T-helper 1 cell (primary cell): ENCODE measurements at places on chromosomes 2 and 18.

- DNase-seq, result no peak
These were observed 232.1 kb downstream of the LOXHD1 start for GRCh38 chr18:46424898-46425297.

- DNase-seq, result no peak
These were observed 38.0 kb downstream of the PTRHD1 start for GRCh38 chr2:24754985-24755705.

- DNase-seq, result no peak
These were observed 97.1 kb upstream of the FAM98A start for GRCh38 chr2:33696234-33696633.

GRCh38 chr2:12442476-12442847, 274.3 kb upstream of the TRIB2 start:
- no peak for DNase-seq

DNA sequence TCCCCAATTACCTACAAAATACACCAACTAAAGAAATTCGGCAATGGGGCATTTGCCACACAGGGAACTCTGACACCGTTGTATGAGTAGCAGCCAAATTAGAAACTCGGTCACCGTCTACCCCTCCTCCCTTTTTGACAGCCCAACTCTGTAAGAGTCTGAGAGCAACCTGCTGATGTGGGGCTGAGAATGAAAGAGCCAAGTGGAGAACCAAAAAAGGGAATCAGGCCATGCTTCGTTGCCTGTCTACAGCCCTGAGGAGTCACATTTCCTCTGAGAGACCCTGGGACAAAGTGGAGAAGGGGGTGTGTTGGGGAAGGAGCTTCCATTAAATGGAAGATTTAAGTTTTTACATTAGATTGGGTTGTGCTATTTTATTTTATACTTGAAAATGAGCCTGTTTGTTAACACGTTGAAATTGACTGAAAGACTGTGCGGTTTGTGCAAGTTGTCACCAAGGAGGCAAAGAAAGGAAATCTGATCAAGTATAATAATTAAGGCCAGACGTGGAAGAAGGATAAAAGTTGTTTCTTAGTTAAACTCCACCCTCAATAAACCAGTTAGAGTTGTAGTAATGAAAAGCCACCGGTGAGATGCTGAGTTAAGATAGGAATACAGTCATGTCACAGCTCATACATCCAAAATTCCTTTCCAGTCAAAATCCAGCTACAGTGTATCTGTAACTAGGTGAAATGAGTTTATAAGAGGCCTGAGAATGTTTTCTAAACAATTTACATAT, 131.7 kb upstream of the CREB1 start:
- no peak for DNase-seq

- no peak for DNase-seq
These were observed 79.3 kb upstream of the TMEM247 start for GRCh38 chr2:46400016-46400415.

- DNase-seq, result no peak
These were observed 122.2 kb downstream of the RBMS1 start for GRCh38 chr2:160371251-160372009.

GRCh38 chr2:145141981-145142380, 622.1 kb upstream of the ZEB2 start:
- no peak for DNase-seq

DNA sequence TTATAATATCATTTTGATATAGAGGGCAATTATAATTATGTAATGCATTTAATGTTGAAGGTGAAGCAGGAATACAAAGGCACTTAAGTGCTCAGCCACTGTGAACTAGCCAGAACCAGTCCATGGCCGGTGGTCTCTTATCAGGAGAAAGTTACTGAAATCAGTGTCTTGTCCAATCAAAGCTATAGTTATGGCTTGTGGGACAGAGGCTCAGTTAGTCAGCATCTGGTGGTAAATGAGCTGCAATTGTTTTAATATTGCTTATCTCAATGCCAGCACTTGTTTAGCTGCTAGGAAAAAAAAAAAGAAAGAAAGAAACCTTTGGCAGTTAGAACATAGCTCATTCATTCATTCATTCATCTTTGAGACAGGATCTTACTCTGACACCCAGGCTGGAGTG, 3.8 kb upstream of the ALS2 start:
- no peak for DNase-seq

- no peak for DNase-seq
These were observed 1.9 kb downstream of the ADCYAP1 start for GRCh38 chr18:906416-907114.

GRCh38 chr2:202221873-202222272, 16.5 kb downstream of the SUMO1 start:
- no peak for DNase-seq

GRCh38 chr2:172806493-172806892, 70.8 kb downstream of the RAPGEF4 start:
- no peak for DNase-seq

- DNase-seq, result no peak
These were observed 24.0 kb downstream of the PRKAG3 start for GRCh38 chr2:218807626-218808025.

- no peak for DNase-seq
These were observed 136.7 kb upstream of the CAVIN2 start for GRCh38 chr2:191983591-191983990.

DNA sequence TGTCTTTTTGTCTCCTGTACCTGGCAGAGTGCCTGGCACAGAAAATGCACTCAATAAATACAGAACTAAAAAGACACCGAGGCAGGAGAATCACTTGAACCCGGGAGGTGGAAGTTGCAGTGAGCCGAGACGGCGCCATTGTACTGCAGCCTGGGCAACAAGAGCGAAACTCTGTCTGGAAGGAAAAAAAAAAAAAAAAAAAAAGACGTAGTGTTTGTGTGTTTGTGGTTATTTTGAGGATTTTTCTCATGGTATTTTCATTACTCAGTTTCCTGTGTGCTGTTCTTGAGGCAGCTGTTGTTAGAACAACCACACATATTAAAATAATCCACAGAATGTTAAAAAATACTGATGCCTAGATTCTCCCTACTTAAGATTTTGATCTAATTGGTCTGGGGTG, 519.2 kb upstream of the SPHKAP start:
- no peak for DNase-seq

DNA sequence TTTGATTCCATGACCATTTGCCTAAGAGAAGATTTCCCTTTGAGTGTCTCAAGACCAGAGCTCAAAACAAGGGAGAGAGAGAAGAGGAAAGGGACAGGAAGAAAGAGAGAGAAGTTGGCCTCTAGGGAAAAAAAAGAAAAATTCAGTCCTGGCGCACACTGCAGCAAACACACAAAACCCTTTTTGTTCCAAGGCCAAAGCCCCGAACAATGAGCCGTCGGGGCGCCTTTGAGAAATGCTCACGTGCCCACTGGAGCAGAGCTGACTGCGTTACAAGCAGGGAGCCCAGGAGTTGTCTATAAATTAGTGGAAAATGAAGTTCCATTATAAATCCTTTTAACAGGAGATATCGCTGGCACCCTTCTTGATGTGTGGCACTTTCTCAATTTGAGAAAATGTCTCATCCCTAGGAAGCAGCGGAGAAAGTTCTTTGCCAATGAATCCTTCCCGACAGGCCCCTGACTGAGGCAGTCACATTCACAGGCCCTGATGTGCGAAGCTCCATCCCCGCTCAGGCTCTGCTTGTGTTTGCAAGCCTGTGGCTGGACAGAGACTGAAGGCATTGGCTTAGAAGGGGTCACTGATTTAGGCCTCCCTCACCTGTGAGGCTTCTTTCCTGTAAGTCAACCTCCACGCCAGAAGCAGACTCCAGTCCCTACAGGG, 32.1 kb upstream of the NCKAP5 start:
- DNase-seq, result no peak

DNA sequence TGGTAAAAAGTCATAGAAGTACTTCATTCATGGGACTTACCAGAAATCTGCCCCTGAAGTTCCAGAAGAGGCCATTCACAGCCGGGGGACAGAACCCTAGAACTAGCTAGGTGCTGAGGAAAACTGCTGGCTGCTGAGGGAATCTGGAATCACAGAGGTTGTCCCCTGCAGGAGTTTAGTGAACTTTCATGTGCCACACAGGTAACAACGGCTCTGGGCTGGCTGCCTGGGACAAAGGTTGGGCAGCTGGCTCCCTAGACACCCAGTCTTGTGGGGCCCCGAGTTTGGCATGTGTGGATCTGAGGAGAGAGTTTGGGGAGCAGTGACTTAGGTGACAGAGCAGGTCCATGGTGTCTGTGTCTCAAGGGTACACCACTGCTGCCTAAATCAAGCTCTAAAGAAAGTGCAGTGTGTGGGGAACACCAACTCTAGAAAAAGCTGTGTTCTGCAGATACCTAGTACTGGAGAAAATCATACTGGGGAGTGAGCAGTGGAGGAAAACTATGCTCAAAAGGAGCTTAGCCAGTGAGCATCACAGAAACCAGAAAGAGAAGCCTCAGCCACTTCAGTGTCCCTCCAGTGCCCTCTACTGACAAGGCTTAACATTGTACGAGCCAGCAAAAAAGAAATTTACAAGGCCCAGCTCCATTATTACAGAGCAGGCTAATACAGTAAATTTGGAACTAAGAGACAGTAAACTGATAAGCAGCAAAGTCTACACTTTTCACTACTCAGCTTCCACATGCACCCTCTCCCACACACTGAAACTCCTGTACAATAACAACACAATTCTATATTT, 15.2 kb downstream of the GALNT3 start:
- peak; percentile 22 for DNase-seq

- no peak for DNase-seq
These were observed 170.1 kb downstream of the LAMA1 start for GRCh38 chr18:6947338-6948030.

- no peak for DNase-seq
These were observed 160.8 kb upstream of the AGAP1 start for GRCh38 chr2:235333076-235333475.

DNA sequence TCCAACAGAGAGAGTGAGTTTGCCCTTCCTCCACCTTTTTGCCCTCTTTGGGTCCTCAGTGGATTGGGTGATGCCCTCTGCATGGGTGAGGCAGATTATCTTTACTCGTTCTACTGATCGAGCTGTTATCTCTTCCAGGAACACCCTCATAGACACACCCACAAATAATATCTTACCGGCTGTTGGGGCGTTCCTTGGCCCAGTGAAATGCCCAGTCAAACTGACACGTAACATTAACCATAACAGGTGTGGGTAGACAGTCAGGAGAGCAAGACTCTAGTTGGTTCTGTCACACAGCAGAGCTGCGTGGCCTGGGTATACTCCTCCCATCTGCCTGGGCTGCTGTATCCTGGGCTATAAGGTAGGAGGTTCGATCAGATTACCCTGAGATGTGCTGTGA, 144.1 kb downstream of the AGAP1 start:
- DNase-seq, result no peak

GRCh38 chr18:55462652-55463051, 125.3 kb downstream of the TCF4 start:
- no peak for DNase-seq

- no peak for DNase-seq
These were observed 62.0 kb downstream of the ASXL2 start for GRCh38 chr2:25816249-25816648.

GRCh38 chr2:26605195-26605998, 35.8 kb downstream of the CIB4 start:
- no peak for DNase-seq

- DNase-seq, result no peak
These were observed 68.8 kb downstream of the THADA start for GRCh38 chr2:43526994-43527393.

DNA sequence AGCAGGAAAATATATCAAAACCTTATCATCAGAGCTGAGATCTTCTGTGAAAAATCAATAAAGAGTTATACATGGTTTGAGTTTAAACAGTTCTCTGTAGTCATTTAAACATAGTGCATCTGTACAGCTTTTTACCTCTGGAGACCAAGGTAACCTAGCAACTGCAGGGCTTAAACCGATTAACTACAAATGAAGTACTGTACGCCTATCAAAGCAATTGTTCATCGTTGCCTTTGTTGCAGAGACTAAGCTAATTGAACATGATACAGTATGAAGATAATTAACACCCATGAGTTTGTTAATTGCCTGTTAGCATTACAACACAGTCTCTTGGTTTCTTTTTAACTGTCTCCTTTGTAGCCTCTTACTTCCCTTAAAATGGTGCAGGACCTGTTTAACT, 147.9 kb downstream of the LNPK start:
- DNase-seq, result no peak

DNA sequence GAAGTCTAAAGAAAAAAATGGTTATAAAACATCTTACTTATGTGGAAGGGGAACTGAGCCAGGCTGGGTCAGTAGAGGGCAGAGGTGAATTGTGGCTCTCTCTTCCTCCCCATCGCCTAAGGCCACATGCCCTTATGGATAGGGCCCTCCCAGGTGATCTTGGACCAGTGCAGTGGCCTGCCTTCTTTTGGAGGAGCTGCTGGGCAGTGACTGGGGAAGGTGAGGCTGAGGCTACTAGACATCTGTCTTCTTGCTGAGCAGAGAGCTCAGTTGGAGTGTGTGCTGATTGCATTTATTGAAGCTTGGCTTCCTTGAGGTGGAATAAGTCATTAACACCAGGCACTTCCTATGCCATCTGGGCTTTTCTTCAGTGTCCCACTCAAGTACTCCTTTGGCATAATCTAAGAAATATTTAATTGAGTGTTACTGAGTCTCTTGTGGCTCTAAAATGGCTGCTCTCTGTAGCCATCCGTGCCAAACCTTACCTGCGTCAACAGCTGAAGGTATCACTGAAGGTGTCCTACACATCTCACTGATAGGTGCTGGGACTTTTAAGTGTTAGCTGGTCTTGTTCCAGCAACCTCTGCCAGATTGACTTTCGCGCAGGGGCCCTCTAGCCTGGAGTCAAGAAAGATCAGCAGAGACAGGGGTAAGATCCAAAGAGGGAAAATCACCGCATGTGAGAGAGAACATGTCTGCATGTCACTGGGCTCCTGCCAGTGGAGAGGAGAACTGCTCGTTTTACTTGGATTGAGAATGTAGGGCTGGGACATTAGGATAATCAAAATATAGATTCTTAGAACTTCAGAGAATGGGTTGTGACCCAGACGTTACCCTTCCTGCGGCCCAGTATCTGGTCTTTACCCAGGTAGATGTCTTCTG, 256.1 kb downstream of the LTBP1 start:
- DNase-seq, result no peak

GRCh38 chr18:54867131-54867530, 38.9 kb downstream of the RAB27B start:
- no peak for DNase-seq

GRCh38 chr2:32780961-32781360, 153.1 kb downstream of the TTC27 start:
- no peak for DNase-seq

GRCh38 chr2:2788076-2788475, 457.0 kb upstream of the MYT1L start:
- DNase-seq, result no peak

DNA sequence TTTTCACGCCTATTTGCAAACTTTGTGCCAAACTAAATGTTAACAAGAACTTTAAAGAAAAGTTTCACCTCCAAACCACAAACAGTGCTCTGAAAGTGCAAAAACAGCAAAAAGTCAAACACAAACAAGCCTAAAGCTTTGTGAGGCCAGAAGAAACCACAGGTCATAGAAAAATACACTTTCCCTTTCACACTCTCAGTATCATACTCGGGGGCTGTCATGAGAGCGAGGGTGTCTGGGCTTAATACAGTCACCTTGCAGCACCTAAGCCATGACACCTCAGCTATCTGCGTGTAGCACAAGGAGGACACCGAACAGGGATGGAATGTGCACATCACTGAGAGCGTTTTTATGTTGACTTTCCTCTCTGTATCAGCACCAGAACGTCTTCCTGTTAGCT, 26.6 kb upstream of the SEH1L start:
- DNase-seq, result no peak
